NCI-H1436 treated with DMSO at 0.1 percent for 48 hours (cell line): ENCODE measurements at places on chromosomes 6 and 20.

- no peak for DNase-seq
Measured at GRCh38 chr6:38346291-38347079, 293.2 kb downstream of the BTBD9 start.

- no peak for DNase-seq
Measured at GRCh38 chr6:80098392-80098791, 8.1 kb upstream of the BCKDHB start.

GRCh38 chr6:156780102-156780641, 3.0 kb downstream of the ARID1B start:
- peak; percentile 86 for DNase-seq

- DNase-seq, result no peak
Measured at GRCh38 chr20:35275741-35276251, 2.1 kb downstream of the MMP24OS start.

DNA sequence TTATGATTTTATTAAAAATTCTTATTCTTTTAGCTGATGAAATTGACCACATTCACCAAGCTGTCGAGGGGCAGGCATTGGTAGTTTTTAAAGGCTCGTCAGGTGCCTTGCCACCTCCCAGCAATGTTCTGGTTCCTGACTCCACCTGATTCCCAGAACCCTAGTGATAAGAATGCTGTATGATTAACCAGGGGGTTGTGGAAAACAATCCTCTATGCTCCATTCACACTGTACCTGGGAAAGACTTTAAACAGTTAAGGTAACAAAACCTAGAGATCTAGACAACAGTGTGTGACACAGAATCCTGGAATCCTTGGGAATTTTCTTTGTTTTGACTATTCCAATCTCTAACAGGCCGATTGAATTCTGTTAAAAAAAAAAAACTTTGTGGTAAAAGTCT, 165.7 kb upstream of the OLIG3 start:
- DNase-seq, result no peak

GRCh38 chr6:158564243-158565121, 4.6 kb downstream of the TMEM181 start:
- DNase-seq, result no peak

DNA sequence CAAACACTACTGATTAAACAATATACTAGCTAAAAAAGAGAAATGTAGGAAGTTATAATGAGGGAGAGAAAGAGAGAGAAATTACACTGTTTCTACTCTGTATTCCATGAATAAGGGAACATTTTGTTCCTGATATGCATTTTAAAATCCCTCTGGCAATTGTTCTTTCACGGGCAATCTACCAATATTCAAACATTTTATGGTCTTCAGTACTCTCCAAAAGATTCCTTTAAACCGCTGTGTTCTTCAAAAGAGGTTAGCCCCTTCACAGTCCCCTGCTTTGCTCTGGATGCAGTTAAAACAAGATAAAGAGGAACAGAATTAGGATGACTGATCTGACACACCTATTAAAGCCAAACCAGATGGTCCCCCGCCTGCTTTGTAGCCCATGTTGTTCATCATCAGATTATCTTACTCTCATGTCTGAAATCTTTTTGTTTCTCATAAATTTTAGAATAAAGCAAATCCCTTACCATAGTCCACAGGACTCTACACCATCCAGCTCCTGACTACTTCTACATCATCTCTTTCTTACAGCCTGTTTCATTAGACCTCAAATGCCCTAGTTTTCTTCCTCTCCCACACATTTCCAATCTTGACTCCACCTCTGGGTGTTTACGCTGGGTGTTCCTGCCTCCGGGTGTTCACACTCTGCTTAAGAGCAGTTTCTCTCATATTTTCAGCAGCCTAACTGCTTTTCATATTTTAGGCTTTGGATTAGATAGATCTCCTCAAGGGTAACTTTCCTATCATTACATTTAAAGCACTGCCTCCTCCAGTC, 399.7 kb downstream of the COL12A1 start:
- no peak for DNase-seq

DNA sequence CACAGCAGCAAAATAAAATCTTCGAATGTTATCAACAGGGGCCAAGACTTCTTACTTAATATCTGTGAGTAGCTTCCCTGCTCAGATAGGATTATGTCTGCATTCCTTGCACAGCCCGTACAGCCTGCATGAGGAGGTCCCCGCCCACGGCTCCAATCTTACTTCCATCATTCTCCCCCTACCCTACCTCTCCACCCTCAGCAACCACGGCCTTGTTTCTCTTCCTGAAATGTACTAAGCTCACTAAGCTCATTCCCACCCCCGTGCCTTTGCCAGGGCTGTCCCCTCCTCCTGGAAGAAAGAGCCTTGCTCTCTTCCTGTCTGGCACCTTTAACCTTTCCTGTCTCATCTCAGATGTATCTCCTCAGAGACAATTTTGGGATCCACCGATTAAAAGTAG, 120.4 kb downstream of the BCAS1 start:
- no peak for DNase-seq

DNA sequence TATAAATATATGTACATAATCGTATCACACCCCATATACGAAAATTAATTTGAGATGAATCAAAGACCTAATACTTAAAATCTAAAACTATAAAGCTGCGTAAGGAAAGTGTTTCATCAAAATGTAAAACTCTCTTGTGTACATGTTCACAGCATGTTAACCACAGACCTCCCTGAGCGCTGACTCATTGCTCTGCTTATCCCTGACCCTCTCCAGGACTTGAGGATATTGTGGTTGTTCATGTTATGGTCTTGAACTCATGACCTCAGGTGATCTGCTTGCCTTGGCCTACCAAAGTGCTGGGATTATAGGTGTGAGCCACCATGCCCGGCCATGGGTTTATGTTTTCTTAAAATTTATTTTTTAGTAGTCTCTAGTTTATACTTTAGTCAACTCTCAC, 14.2 kb downstream of the FAM83B start:
- no peak for DNase-seq

DNA sequence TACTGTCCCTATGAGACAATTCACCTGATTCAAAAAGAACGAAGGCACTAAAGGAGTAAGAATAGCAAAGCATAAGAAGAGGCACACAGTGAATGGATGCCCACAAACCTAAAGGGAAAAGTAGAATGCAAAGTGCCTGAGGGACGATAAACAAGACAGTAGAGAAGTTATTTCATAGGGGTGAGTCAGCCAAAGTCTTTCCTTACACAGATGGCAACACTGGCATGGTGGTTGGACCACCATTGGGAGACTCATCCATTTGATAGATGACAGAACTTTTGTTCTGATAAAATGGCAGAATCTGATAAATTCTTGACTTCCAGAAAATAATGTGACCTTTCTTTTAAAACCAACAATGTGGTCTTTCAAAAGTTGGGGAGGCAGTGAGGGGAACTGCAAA, 148.1 kb upstream of the HDAC2 start:
- no peak for DNase-seq

GRCh38 chr20:40896814-40897700, 131.6 kb upstream of the TOP1 start:
- DNase-seq, result no peak

DNA sequence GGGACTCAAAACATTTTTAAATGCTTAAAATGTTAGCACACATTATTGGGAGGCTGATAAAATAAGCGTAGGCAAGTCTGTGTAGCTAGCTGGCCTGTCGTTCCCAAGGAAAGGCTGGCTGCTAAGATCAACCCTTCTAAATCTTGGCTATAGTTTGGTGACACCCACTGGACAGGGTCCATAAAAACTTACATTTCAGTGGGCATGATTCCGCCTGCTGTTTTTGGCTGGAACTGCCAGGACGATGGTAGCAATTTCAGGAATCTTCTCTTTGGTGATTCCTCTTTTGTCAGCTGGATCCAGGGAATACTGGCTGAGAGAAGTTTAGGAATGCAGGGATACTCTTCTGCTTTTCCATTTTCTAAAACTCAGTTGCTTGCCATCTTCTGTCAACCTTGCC, 162.2 kb downstream of the NKAIN2 start:
- no peak for DNase-seq

- DNase-seq, result no peak
Measured at GRCh38 chr20:46230801-46231282, 77.5 kb downstream of the CDH22 start.

DNA sequence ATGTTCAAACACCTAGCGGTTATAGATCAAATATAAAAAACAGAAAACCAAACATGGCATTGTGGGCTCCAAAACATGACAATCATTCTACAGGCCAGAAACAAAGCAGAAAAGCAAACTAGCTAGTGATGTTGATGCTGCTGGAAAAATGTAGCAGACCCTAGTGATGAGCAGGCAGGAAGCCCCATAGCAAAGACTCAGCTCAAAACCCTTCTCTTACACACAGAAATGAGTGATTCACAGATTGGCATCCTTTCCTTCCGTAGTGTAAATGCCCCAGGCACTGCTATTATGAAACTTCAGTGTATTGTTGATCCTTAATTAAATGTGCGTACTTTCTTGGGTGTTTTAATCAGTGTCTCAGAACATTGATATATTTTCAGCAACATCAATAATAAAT, 425.1 kb downstream of the UTRN start:
- DNase-seq, result no peak

- DNase-seq, result no peak
Measured at GRCh38 chr6:143176090-143177021, 115.7 kb downstream of the AIG1 start.

- DNase-seq, result no peak
Measured at GRCh38 chr6:47890326-47890875, 108.6 kb downstream of the OPN5 start.

GRCh38 chr20:56664796-56665195, 35.7 kb downstream of the TFAP2C start:
- no peak for DNase-seq

DNA sequence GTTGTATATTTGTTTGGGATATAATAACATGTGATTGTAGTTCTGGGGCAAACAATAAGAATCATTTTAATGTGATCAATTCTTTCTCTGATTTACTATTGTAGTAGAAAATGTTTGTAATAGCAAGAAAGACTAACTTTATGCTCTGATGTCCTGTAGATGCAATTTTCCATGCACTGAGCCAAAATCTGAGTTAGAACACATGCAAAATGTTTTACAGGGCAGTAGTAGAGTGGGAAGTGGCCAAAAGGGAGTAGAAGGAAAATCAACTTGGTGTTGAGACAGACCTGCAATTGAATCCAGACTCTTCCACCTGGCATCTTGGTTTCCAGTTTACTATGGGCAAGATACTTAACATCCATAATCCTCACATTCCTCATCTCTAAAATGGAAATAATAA, 93.5 kb upstream of the BMP5 start:
- no peak for DNase-seq

- DNase-seq, result no peak
Measured at GRCh38 chr6:82144852-82145340, 102.6 kb downstream of the IBTK start.

DNA sequence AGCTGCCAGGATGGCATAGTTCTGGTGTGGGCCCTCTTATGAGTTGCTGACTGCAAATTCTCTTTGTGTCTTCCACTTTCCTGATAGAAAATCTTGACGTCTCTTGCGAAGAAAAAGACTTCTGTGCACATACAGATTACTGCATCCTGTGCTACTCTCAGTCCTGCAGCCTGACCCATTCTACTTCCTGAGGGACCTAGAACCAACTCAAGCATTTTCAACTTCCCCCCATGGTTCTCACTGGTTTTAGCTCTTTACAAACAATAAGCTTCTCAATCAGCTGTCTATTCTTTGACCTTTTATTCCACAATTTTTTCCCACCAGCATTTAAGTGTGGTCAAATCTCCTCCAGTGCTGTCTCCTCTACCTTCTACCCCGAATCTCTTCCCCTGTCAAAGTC, 13.4 kb upstream of the KLHL32 start:
- no peak for DNase-seq

GRCh38 chr6:8335381-8335780, 100.0 kb downstream of the SLC35B3 start:
- DNase-seq, result no peak

DNA sequence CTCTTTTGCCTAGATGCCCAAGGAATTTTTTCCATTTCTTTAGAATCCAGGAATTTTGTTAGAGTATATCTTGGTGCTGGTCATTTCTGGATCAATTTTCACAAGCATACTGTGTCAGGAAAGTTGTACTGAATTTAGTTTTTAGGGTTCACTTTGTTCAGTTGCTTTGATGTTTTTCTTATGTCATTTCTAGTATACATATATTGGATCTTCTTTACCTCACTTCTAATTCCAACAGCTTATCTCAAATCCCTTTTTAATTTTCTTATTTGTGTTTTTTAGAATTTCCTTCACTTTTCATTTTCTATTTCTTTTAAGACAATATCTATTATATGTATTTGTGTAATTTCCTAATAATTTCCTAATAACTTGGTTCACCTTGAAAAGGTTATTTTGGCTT, 281.0 kb upstream of the AGPAT4 start:
- no peak for DNase-seq

- no peak for DNase-seq
Measured at GRCh38 chr6:130412556-130413290, 46.9 kb downstream of the TMEM200A start.

GRCh38 chr6:87965806-87966205, 81.8 kb upstream of the SPACA1 start:
- DNase-seq, result no peak

- DNase-seq, result no peak
Measured at GRCh38 chr6:56459030-56459805, 183.5 kb downstream of the DST start.
